ENCODE measurements at places on chromosomes 4 and X.

- no peak for DNase-seq
Observed at GRCh38 chrX:68902706-68903504, 74.1 kb downstream of the EFNB1 start.

- DNase-seq = no peak
Observed at GRCh38 chr4:118193421-118193820, 159.1 kb downstream of the NDST3 start.

- no peak for DNase-seq
Observed at GRCh38 chr4:107915220-107915619, 16.1 kb upstream of the CYP2U1 start.

DNA sequence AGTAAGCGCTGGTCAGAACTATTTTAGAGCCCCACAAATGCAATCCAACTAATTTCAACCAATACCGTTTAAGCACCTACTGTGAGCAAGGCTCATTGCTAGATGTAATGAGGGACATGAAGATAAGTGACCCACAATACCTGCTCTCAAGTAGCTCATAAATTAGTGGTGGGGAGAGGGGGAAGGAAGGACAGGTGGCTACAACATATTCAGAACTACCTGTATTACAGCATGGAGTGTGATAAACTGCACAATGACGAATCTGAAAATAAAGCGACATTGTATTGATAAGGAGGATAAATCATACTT, 311.6 kb upstream of the DIAPH2 start:
- DNase-seq = no peak

GRCh38 chr4:42123071-42123644, 29.3 kb downstream of the BEND4 start:
- DNase-seq = no peak

- DNase-seq = no peak
Observed at GRCh38 chrX:72687396-72687795, 26.7 kb downstream of the PHKA1 start.

DNA sequence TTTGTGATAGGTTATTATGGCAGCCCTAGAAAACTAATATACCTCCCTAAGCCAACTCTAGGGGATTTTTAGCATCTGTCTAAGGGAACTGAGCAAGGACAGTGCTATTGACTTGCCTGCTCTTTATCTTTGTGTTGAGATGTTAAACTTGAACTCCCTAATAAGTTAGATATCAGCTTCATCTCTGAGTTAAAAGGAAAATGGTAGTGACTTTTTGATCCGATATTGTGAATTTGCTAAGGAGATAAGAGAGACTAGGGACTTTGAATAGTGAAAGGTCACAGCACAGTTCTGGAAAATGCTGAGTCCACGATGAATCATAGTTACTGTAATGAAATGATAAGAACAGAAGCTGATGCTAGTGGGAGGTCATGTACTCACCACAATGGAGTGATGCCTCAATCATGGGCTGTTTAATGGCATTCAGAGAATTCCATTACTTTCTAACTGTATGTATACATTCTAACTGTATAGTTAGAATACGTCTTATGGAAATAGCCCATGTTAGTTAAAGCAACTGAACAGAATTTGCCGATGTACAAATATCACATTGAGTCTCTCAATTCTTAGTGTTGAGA, 147.2 kb downstream of the GLRA3 start:
- DNase-seq = no peak

- DNase-seq = no peak
Observed at GRCh38 chr4:2913168-2913567, 50.0 kb downstream of the NOP14 start.

GRCh38 chrX:120429776-120430540, 39.1 kb downstream of the LAMP2 start:
- no peak for DNase-seq

DNA sequence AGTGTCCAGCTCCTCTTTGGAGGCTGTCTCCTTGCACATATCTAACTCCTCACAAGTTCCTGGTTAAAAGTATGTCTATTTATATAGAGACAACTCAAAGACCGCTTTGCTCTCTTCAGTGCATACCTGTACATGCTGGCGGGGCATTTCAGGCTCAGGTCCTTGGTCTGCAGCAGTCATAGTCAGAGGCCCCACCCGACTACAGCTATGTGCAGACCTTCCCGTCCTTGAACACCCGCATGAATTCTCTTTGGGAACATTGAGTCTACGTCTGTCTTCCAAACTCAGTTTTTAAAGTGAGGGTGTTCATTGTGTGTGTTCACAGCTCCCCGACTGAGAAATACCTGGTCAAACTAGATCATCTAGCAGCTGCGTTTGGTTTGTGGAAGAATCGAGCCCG, 4.2 kb downstream of the BCOR start:
- DNase-seq = no peak

Measured in stimulated activated naive CD4-positive, alpha-beta T cell (primary cell).